Activated CD4-positive, alpha-beta T cell treated with anti-CD3 and anti-CD28 coated beads, Interleukin-2, amount 10 ng/mL, durations not matched to agents 7 days and 5 days (primary cell): ENCODE measurements at places on chromosomes 12 and 14. TPM values are rescaled to one million over a fixed set of nuclear protein-coding genes. Genes with fewer than 3 reads are reported as not detected.

DNA sequence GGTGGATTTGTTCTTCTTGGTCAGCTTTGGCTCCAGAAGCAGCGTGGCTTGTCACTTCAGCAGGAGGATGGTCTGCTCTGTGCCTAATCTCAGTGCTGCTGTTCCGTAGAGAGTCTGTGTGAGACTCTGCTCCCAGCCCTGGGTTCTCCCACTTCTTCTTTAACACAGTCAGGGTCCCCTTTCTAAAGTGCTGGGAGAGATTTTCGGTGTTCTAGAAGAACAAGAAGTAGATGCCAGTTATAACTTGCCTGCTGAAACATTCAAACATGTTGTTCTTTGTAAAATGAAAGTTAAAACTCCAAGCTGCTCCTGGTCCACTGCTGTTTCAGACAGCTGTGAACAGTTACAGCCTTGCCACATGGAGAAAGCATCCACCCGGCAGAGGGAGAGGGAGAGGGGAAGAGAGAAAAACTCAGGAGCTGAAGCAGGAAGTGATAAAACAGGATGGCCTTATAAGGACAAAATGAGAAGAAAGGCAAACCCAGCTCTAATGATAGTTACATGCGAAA is 55.2 kb upstream of the CERS5 start:
- no peak overlapping the region for H3K27ac ChIP-seq
- H3K27me3 ChIP-seq = no peaks in the 10 kb centered on the region
- H3K4me3 ChIP-seq = no peak overlapping the region
- peaks cover 34% of the 10 kb centered on the region for H3K4me1 ChIP-seq
- no peaks in the 10 kb centered on the region for H3K36me3 ChIP-seq

DNA sequence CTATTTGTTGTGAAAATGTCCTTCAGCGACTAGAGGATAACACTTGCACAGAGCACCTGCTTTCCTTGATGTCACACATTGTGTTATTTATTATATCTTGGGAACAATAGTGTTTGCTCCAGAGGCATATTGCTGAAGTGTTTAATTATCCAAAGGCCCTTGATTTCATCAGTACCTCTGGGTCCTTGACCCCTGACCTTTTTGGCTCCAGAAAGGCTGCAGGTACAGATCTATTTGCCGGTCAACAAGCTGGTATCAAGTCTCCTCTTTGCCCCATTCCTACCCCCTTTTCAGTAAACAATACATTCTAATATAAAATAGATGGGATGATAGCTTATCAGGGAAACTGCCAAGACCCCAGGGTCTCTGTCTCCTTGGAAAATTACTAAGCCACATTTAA is 206.8 kb downstream of the DACT1 start:
- H3K27ac ChIP-seq = no peak overlapping the region
- DNase-seq = no peak
- no peak overlapping the region for H3K4me3 ChIP-seq
- H3K4me1 ChIP-seq = no peaks in the 10 kb centered on the region
- H3K36me3 ChIP-seq = no peaks in the 10 kb centered on the region

- DNase-seq = no peak
- H3K36me3 ChIP-seq = no peaks in the 10 kb centered on the region
- no peaks in the 10 kb centered on the region for H3K4me1 ChIP-seq
- no peaks in the 10 kb centered on the region for H3K27me3 ChIP-seq
- no peak overlapping the region for H3K4me3 ChIP-seq
- no peak overlapping the region for H3K27ac ChIP-seq
These were observed 57.7 kb downstream of the GALNT9 start for GRCh38 chr12:132271755-132272092.

Gene TROAP
- total RNA-seq = 115 TPM

Gene TMEM121
- 4.6 TPM for total RNA-seq

Gene ART4
- not detected for total RNA-seq

DNA sequence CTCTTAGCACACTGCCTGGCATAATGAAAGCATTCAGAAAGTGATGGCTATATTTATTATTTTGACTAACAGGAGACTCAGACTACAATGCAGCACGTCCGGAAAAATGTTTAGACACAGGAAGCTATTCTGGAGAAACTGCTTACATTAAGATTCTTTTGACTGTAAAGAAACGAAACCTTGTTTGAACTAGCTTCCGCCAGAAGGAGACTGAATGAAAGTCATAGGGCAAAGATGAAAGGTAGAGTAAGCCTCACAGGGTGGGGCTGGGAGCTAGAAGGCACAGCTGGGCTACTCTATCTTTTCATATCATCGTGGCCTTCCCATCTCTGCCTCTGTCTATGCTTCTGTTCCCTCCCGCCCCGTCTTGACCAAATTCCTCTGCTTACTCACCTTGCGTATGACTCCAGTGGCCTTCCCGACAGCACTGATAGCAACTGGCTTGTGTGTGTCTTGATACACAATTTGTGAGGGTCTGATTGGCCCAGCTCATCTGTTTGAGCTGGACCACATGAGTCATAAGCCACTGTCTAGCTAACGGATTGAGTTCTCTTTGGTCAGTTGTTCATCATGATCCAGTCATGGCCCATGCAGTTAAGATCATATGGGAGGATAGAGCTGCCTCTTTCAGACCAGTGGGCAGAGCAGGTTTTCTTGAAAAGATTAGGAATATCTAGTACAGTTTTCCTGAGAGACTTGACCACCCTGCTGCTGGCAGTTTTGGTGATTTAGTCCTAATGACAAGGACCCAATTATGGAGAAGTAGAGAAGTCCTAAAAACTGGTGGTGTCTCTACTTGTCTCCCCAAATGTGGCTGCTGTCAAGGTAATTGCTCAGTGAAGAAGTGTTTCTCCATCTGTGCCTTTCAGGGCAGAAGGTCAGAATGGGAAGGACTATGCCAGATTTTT is 151.5 kb upstream of the SLC38A2 start:
- H3K27ac ChIP-seq = peak overlapping the region; percentile 98
- peak overlapping the region; percentile 64 for H3K4me3 ChIP-seq
- peaks cover 39% of the 10 kb centered on the region for H3K36me3 ChIP-seq
- H3K27me3 ChIP-seq = no peaks in the 10 kb centered on the region

GRCh38 chr14:89621791-89622638 is 205.0 kb upstream of the FOXN3 start:
- H3K4me1 ChIP-seq = peaks cover 44% of the 10 kb centered on the region
- no peaks in the 10 kb centered on the region for H3K27me3 ChIP-seq
- H3K4me3 ChIP-seq = no peak overlapping the region
- H3K36me3 ChIP-seq = peaks cover 8% of the 10 kb centered on the region

DNA sequence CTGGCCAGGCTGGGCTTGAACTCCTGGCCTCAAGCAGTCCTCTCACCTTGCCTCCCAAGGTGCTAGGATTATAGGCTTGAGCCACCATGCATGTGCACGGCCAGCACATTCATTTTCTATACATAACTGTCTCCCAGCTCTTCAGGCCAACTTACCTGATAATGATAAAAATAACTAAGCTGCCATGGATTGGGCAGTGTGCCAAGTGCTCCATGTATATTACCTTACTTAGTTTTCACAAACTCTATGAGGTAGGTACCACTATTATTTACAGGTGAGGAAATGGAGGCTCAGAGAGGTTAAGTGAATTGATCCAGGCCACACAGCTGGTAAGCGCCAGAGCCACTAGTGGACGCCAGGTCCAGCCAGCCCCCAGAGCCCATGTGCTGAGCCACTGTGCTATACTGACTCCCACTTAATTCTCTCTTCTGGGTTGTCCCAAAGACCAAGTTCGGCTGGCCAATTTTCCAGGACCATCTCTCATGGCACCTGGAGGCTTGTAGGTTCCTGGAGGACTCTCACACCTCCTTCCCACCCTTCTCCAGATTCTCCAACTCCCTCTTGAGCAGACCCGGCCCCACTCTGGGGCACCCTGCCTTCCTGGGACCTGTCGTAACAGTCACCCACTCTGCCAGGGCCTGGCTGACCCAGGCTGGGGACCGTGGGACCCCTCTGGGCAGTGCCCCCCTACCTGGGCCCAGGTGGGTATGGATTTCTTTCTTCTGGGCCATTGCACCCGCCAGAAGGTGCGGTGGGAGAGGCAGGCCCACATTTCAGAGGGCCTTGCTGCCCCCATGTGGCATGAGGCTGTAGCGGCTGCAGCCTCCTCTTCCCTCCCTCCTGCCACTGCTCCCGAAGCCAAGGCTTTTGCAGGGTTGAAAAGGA is 30.2 kb upstream of the CIPC start:
- H3K36me3 ChIP-seq = no peaks in the 10 kb centered on the region
- no peak overlapping the region for H3K4me3 ChIP-seq
- H3K27ac ChIP-seq = no peak overlapping the region
- H3K27me3 ChIP-seq = peaks cover 5% of the 10 kb centered on the region
- H3K4me1 ChIP-seq = peaks cover 2% of the 10 kb centered on the region
